Activated CD4-positive, alpha-beta T cell treated with anti-CD3 and anti-CD28 coated beads for 48 hours (primary cell): ENCODE measurements at places on chromosomes 16 and 17.

DNA sequence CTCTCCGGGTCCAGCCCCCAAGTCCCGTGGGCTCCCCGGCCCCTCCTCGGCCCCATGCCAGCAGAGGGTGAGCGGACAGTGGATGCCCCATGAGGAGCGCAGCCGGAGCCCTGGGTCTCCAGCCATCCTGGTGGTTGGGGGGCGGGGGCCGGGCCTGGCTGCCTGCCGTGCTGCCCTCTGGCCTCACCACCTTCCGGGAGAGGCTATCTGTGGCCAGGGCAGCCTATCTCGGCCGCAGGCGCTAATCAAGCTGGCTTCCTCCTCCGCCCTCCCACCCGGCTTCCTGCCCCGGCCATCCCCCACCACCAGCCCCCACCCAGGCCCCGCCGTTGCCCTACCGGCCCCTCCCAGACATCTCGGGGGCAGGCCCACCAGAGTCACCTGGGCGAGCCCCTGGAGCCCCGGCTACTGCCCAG is 46.8 kb downstream of the ZFPM1 start:
- no peak for DNase-seq

GRCh38 chr16:27762441-27762840 is 212.5 kb downstream of the KATNIP start:
- DNase-seq = no peak

DNA sequence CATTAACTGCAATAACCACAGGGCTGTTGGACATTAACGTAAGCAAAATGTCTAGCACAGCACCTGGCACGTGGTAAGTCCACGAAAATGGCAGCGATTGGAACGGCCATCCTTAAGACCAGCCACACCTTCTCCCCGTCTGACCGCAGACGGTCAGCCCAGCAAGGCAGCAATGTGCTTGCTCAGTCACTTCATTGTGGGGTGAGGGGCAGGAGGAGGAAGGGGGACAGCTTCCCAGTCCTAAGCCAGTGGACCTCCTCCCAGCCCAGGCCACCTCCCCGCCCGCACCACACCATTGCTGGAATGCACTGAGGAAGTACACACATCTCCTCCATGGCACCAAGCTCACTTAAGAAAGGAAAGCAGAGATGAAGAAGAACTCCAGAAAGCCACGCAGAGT is 8.6 kb upstream of the MYLK3 start:
- DNase-seq = no peak

DNA sequence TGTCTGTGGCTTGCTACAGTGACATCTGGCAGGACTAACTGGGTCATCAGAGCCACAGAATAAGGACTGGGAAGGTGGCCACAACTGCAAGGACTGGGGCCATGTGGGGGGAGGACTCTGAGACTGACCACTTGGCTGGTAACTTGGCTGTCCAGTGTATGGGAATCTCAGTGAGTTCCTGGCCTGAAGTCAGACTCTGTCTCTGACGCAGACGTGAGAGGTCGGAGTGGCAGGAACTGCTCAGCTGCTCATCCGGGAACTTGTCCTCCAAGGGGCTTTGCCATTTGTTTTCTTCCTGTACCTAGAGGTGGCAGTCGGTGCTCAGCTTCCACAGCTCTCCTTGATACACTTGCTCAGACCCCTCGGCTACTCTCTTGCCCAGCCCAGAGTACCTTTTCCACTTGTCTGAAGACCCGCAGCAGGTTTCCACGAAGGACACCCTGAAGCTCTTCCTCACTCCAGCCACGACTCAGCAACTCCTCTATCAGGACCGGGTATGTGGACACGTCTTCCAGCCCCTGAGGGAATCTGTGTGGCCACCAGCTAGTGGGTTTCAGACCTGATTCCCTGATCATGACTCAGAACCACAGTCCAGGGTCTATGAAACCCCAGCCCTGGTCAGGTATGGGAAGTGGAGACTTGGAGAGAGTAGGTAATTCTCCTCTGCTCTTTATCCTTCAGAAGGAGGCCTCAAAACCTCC is 7.3 kb upstream of the DPEP3 start:
- DNase-seq = no peak

- DNase-seq = no peak
These were observed 40.0 kb upstream of the RBFOX3 start for GRCh38 chr17:79650861-79651260.

DNA sequence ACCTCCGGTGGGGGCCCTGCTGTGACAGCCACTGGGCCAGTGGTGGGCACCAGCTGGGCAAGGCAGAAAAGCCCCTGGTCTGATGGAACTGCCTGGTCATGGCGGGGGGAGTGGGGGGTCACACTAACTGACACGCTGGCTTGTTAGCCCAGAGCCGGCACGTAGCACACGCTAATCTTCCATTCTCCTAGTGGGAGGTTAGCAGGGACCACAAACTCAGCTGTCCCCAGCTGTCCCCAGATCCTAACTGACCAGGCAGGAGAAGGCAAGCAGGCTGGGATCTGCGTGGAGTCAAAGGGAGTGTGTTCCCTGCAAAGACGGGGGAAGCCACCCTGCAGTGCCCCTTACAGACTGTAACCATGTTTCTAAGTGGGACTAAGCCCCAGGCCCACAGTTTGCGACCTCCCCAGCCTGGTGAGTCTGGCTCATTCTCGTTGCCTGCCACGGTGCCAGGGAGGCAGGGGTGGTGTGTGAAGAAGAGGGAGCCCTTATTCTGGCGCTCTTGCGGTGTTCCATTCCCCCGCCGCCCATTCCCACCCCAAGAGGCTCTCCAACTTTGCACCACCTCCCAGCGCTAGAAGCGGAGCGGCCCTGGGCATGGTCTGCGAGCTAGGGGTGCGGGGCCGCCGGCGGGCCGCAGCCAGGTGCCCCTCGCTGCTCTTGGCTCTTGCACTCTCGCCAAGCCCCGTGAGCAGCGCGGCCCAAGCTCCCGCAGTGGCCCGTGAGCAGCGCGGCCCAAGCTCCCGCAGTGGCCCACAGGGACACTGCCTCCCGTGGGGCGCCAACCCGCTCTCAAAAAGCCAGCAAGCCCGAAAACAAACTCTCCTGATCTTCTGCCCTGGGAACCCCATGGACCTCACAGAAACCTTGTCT is 12.1 kb upstream of the ZNF423 start:
- no peak for DNase-seq

GRCh38 chr16:73054813-73055482 is 7.0 kb upstream of the ZFHX3 start:
- no peak for DNase-seq

DNA sequence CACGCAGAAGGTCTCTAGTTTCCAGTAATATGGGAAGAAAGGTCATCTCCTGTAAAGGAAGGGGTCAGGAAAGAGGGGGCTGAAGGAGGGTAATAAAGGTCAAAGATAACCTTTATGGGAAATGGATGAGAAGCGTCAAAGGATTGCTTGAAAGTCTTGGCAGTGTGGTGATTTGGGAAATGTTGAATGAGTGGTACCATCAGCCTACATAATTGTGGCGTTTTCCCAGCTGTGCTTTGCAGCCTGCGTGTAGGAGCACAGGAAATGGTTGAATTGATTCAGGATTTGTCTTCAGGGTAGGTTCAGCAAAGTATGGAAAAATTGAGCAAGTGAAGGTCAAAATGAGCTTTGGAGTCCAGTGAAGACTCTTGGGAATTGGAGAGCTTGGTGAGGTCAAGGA is 115.8 kb upstream of the NOL11 start:
- DNase-seq = no peak
